Dermis blood vessel endothelial cell (primary cell): ENCODE measurements at places on chromosomes 6 and 20. TPM values are rescaled to one million over a fixed set of nuclear protein-coding genes. Genes with fewer than 3 reads are reported as not detected.
A peak's percentile ranks its signal among the peaks of the same experiment; 100 is the strongest.

DNA sequence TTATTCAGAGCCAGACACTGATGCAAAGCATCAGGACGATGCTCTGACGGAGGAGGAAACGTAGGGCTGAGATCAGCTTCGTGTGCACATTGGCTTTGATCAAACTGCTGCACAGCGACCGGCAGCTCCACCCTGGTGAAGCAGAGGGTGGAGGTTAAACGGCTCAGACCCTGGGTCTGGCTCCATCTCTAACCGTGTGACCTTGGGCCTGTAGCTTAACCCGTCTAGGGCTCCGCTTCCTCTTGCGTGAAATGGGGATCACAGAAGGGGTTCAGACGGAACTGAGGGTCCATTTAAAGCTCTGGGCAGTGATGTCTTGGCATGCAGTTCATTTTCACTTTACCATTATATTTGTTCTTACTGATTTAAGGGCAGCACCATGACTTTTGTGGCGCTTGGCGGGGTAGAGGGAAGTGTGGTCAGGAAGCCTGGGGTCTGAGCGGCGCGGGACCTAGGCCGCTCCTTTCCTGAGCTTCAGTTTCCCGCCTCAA lies 644 bp downstream of the RBL1 start:
- DNase-seq = peak; percentile 25

- DNase-seq = no peak
These were observed 14.8 kb upstream of the LPA start for GRCh38 chr6:160678744-160679401.

- DNase-seq = no peak
These were observed 56.8 kb upstream of the FABP7 start for GRCh38 chr6:122722746-122723145.

DNA sequence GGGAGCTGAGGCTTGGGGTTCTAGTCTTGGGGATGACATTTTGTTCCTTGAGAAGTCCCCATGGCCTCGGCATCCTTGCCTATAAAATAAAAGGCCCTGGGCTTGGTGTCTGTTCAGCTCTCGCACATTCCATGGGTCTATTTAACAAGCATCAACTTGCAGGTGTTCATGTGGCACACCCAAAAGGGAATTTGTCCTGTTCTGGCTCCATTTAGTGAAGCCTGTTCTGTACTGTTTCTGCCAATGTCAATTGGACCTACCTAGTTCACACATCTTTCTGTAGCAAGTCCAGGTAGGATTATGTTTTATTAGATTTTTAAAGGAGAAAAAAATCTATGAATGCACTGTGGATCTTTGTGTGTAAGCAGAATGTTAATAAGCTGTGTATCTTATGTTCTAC lies 262.0 kb downstream of the HIVEP2 start:
- no peak for DNase-seq

ZNF311 gene
- 0.17 and 0.28 TPM in 2 replicates for total RNA-seq
